ENCODE measurements at places on chromosomes 5 and 9.

GRCh38 chr9:110668570-110669167 is at the start of gene MUSK:
Gene MUSK, plus strand, starts transcription at chr9:110668791. Its CDS starts 114 bp downstream, at chr9:110668905.
- no peak for DNase-seq

DNA sequence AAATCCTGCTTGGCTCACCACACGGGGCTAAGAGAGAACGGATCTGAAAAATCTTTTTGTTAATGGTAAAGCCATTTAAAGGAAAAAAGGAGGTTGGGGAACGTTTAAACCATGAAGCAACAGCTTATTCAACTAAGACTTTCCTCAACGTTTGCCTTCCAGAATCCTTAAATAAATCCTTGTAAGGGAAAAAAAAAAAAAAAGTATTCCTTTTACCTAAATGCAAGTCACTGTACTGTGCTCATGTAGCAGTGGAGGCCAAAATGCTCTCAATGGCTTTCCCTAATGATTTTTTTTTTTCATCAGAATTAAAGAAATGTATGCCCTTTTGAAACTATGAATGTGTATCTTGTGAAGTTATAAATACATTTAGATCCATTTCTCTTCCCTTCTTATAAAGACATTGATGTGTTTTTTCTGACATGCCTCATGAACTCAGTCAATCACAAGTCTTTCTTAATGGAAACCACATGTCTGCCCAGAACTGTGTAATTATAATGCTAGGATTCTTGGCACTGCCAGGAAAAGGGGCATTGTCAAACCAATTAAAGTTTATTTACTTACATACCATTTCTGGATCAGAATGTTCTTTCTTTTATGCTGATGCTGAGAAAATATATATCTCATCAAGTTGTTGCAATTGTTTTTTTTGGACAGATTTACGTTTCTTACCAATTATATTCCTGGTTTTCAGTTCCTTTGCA is 107.5 kb downstream of the EBF1 start:
- no peak for DNase-seq

DNA sequence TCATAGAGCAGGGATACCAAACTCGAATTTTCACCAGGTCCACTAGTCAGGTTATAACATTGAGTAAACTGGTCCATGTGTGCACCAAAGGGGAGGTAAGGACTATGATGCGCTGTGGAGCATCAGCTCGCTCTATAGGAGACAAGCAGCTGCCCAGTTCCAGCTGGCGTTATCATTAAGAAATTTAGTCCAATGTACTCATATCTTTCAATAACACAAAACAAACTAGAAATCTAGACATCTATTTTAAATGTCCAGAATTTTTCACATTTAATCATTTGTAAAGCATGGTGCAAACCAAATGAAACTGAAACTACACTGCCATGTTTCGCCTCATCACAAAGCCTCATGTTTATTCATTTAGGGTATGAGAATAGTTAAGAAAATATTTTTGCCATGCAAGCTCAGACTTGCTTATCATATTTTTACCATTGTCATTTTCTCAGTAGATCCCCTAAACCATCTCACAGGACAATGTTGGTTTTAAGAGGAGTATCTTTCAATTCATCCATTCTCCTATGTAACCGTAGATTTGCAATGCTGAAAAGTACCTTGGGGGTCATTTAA is 50.9 kb downstream of the ZNF474 start:
- DNase-seq = no peak

- no peak for DNase-seq
These were observed 39.0 kb upstream of the HOMER1 start for GRCh38 chr5:79552984-79553383.

DNA sequence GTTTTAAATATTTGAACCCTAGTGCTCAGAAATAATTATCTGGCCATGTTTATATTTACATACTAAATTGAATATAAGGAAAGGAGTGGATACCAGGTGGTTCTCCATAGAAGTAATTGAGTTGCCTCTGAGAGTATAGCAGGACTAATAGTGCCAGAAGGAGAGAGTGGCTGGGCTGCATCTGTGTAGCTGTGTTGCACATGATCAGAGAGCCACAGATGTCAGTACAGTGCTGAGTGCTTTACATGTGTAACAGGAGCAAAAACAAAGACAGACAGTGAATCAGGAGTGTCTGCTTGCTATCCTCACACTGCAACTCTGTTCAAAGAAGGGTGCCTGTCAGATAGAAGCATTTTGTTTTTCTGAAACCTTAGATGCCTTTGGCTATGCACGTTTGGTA is 353.9 kb upstream of the PAPPA start:
- no peak for DNase-seq

DNA sequence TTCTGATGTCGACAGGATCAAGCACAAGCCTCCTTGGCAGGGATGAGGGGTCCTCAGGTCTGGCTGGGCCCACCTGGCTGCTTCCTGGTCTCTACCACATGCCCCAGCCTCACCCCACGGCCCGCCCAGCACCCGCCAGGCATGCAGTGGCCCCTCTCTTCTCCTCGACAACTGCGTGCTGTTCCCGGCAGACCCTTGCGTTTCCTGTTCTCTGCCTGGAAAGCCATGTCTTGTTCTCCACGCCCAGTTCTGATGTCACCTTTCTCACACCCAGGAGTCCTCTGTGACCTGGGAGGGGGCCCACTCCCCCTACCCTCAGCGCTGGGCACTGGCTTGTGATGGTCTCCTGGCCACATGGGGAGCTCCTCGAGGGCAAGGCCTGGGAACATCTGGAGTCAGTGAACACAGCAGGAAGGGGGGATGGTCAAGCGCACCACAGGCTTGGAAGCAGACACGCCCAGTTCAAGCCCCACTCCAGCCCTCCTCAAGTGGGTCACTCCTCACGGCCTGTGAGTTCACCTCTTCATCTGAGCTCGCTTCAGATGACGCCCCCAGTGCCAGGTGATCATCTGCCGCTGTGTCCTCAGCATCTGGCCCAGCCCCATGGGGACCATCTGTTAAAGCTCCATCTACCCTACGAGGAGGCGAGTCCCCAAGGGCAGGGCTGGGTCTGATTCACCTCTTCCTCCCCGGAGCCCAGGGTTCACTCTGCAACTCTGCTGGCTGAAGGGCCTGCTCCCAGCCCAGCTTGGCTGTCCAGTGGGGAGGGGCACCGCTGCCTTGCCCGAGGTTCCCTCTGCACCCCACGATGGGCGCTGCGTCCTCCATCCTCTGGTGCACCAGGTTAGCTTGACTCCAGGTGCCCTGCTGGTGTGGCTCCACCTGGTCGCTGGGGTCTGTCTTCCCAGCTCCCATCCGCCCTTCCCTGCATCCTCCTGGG is 133.2 kb upstream of the PHYKPL start:
- no peak for DNase-seq

- DNase-seq = no peak
These were observed 12.4 kb downstream of the LARP1 start for GRCh38 chr5:154767576-154767975.

- no peak for DNase-seq
These were observed 54.7 kb downstream of the SH3RF2 start for GRCh38 chr5:145991044-145991575.

DNA sequence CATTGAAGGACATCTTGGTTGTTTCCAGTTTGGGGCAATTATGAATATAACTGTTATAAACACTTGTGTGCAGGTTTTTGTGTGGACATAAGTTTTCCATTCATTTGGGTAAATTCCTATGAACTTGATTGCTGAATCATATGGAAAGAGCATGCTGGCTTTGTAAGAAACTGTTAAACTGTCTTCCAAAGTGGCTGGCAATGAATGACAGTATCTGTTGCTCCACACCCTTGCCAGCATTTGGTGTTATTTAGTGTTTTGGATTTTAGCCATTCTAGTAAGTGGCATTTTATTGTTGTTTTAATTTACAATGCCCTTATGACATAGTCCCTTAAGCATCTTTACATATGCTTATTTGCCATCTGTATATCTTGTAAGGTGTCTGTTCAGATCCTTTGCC is 29.8 kb upstream of the UGT3A2 start:
- DNase-seq = no peak

GRCh38 chr5:132090107-132090506 is 16.5 kb downstream of the CSF2 start:
- DNase-seq = no peak

- DNase-seq = no peak
These were observed 4.1 kb downstream of the SWI5 start for GRCh38 chr9:128280084-128280622.

DNA sequence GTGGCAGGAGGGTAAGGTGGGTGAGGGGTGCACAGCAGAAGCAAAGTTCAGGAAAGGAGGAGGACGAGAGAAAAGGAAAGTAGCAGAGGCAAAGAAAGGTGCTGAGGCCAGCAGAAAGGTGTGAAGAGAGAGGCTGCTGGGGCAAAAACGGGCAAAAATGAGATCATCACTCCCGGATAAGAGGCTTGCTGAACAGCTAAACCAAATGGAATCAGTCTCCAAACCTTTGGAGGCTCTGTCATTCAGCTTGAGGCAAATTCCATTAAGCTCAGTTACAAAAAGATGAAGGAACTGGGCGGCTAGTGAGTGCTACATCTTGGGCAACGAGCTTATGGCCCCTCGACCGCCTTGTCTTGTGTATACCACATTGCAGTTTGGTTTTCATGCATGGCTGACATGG is 136.4 kb downstream of the FSTL4 start:
- no peak for DNase-seq

DNA sequence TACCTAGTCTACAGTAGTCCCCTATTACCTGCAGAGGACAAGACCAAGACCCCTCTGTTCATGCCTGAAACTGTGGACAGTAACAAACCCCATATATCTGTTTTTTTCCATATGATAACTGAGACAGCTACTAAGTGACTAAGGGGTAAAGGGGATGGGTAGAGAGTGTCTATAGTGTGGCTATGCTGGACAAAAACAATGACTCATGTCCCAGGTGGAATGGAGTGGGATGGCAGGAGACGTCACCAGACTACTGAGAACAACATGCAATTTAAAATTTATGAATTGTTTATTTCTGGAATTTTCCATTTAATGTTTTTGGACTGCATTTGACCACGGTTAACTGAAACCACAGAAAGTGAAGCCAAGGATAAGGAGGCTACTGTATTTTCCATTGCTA is 171.8 kb downstream of the AGTPBP1 start:
- DNase-seq = no peak

Data from esophagus squamous epithelium (tissue), 5 donors.